ENCODE measurements at places on chromosomes 16 and 17.

GRCh38 chr17:70622368-70623260, 453.3 kb downstream of the KCNJ2 start:
- no peak for DNase-seq

GRCh38 chr16:67883872-67884261, 818 bp upstream of the NRN1L start:
- no peak for DNase-seq

DNA sequence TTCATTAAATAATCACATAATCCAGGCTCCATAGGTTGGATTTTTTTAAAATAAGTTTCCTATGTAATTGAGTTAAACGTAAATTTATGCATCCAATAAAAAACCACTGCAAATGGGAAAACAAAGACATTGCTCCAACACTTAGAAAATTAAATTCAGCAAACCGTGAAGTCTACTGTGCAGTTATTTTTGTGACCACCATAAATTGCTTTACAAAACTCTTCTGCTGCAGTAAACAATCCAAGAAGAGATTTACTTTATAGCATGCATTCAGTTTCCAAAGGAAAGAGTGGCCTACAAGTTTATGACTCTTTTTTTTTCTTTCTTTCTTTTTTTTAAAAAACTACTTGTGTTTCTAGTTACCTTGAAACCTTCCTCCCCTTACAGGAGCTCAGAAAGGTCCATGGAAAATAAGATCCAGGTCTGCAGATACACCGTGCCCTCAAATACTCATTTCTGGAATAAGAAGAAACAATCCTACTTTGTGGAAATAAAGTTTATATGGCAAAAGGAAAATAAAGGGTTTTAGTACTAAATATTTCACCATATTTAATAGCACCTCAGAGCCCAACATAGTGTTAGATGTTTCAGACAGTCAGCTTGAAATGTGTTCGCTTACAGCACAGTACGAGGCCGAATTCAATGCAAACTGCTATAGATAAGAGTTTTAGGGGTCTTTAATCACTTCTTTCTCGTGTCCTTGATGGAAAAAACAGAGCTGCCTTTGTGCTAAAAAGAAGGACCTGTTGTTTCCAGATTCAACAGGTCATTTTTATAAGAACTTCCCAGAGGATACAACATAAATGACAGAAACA, 3.2 kb downstream of the HS3ST3A1 start:
- no peak for DNase-seq

GRCh38 chr17:77894126-77894956, 64.2 kb upstream of the TNRC6C start:
- DNase-seq, result no peak

DNA sequence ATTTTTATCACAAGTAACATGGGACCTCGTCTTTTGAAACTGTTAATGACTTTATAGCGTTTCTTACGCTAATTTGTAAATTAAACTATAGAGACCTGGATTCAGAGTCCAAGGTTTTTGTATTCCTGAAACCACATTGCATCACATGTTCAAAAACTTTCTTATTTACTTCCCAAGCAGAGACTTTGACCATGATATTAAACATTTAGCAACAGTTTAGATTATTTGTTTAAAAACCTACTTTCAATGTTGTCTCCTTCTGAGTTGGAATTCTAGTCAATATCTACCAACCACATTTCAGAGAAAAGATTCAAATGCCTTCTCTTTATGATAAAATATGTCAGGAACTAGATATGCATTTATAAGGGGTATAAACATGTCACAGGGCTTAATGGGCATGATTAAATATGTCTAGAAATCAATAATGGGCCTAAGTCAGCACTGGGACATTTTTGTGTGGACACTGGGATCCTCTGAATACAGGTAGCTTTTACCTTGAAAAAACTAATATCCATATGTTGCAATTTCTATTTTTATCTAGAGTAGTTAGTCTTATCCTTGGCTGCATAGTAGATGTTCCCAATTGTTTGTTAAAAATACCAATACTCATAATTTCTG, 6.3 kb upstream of the APOH start:
- no peak for DNase-seq

GRCh38 chr17:60305141-60305540, 86.8 kb downstream of the USP32 start:
- no peak for DNase-seq

DNA sequence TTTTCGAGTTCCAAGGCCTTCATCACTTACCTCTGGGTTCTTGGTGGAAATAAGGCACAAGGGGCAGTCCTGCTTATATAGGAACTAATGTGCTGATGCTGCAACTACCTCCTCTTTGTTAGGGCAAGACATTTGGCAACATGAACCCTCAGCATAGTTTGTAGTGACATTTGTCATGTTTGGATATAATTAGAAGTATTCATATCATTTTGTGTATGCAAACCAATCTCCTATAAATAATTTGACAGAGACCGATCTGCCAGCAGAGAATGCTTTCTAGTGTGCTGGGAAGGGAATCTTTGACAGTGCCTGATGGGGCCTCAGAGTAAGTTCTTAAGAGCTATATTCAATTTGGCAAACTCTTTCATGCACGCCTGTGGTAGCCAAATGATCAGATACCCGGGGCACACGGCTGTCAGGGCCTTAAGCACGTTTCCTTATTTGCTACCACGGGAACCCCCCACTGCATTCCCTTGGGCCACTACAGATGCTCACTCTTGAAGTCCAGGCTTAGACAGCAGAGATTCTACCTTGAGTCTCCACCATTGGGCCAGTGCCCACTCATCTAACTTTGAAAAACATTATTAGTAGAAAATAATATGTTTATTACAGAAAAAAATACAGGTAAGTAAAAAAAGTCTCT, at the start of gene MYH8:
Gene MYH8 (minus strand): TSS at position 51 of the 643 bp plus-strand sequence. CDS start 1,723 bp downstream, outside the sequence.
- no peak for DNase-seq

DNA sequence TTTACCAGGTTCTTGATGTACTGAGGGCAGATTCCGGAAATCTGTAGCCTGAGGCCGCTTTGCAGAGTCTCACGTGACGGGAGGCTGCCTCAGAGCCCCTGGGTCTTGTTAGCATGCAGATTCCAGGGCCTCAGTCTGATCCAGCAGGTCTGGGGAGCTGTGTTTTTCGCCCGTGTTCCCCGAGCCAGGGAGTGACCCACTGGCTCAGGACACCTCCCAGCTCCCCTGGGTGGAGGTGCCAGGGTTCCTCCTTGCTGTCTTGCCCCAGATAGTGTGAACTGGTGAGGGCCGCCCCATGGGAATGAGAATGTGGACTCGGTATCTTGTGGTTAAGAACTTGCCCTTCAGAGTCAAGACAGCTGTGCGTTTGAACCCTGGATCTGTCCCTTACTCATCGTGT, 98.6 kb downstream of the OR1D5 start:
- DNase-seq, result no peak

GRCh38 chr17:46192439-46193150, 634 bp downstream of the KANSL1 start:
- no peak for DNase-seq

GRCh38 chr17:68422821-68423220, 34.5 kb downstream of the WIPI1 start:
- no peak for DNase-seq

DNA sequence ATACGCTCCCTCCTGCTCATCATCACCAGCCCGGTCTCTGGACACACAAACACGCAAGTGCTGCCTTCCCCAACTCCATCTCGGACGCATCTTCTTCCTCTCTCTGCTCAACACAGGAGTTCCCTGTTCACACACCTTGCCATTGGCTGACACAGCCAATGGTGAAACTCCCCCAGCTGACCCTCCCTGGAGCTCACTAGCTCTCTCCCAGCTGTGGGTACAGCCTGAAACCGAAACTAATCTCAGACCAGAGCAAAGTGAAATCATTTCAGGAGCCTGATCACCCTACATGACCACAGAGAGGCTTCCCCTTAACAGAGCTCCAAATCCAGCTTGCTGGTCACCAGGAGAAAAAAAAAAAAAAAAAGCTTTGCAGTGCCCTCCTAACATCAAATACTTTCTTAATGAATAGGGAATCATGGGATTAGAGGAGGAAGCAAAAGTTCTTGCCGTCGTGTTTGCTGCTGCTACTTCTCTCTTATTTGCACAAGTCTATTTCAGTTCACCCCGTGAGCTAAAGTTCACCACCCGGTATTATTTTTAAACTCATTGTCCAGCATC, 8.3 kb downstream of the CUEDC1 start:
- DNase-seq, result no peak

- DNase-seq, result no peak
Measured at GRCh38 chr16:11667221-11667823, 933 bp upstream of the SNN start.

GRCh38 chr17:41760878-41761277, 25.6 kb downstream of the JUP start:
- DNase-seq, result no peak

DNA sequence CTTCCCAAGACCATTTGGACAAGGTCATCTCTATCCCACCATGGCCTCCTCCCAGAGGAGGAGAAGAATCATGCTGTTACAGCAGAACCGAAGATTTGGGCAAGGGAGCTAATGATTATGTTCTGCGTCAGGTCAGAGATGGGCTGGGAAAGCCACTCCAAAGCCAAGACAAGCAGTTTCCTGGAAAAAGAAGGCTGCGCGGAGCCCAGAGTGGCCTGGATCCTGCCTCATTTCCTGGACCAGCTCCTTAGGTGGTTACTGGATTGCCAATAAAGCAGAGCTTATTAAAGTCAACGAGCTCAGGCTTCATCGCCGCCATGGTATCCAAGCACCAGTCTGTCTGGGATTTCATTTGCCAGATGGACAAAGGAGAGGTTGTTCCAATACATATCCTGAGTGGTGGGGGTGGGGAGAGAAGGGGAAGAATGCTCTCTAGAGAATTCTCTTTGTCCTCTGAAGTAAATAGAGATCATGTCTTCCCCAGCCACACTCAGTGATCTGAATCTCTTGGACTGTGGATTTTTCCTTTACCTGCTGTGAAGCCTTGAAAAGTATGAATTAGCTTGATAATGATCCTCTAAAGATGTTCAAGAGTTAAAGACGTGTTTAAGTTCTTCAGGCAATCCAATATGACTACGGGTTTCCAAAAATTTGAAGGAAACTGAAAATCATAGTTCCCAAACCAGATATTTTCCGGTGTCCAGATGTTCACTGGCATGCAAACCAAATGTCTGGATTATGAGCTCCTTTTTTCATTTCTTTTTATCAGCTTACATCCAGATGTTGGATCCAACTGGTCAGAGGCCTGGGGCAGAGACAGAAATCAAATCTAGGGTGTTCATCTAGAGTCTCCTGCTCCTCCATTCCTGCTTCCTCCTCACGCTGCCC, 17.7 kb downstream of the PRAC1 start:
- DNase-seq, result no peak

GRCh38 chr17:78581304-78581703, 4.1 kb upstream of the DNAH17 start:
- no peak for DNase-seq

- no peak for DNase-seq
Measured at GRCh38 chr16:66204756-66205155, 161.7 kb upstream of the CDH5 start.

DNA sequence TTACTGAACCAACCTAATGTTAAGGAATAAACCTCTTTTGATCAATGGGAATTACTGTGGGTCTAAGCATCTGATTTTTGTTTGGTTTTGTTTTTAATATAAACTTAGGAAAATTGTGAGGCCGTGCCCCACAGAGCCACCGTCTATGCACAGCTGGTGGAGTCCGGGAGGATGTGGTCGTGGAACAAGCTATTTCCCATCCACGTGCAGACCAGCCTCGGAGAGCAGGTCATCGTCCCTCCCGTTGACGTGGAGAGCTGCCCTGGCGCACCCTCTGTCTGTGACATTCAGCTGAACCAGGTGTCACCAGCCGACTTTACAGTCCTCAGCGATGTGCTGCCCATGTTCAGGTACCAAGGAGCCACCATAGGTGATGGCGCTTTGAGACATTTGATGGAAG, 28.4 kb downstream of the PRMT7 start:
- no peak for DNase-seq

DNA sequence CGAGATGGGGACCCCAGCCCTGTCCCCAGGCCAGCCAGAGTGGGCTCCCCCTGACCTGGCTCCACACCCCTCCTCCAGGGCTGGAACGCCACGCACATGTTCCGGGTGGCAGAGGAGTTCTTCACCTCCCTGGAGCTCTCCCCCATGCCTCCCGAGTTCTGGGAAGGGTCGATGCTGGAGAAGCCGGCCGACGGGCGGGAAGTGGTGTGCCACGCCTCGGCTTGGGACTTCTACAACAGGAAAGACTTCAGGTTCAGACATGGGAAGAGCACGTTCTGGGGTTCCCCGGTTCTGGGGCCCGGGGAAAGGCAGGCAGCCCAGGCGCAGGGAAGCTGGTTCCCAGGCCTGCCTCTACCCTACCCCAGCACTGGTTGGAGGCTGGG, 4.6 kb downstream of the ACE start:
- DNase-seq, result no peak

DNA sequence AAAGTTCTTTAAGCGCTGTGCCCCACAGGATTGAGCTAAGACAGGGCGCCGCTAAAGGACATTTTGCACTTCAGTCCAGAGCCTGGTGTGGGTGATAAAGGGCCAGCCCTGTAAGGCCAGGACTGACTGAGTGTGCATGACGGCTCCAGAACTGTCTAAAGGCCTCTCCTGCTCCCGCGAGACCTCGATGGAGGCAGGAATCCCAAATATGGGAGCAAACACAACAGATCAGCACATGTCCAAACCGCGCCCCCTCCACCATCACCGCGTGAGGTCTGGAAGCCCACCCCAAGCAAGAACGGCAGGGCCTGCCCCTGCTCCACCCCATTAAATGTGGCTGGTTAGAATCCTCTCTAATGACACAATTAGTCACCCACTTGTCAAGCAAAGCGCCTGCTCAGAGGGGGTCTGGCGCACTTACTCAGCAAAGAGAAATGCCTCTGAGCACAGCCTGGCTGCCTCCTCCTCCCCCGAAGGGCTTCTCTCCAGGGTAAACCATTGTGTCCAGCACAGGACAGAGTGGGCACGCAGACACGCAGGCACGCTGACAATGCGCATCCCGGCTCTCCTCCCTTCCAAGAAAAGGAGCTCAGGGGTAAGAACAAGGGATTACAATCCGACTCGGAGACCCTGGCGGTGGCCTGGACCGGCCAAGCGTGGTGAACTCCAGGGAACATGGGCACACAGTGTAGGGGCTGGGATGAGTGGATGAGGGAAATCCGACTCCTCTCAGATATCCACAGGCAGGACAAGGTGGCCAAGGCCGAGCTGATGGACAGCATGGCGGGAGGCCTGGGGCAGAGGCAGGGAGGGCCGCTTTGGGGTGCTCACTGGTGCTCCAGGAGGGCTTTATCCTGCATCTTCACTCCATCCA, 1.5 kb downstream of the MXRA7 start:
- peak; percentile 71 for DNase-seq

- DNase-seq, result no peak
Measured at GRCh38 chr16:26710450-26710849, 356.3 kb upstream of the C16orf82 start.

DNA sequence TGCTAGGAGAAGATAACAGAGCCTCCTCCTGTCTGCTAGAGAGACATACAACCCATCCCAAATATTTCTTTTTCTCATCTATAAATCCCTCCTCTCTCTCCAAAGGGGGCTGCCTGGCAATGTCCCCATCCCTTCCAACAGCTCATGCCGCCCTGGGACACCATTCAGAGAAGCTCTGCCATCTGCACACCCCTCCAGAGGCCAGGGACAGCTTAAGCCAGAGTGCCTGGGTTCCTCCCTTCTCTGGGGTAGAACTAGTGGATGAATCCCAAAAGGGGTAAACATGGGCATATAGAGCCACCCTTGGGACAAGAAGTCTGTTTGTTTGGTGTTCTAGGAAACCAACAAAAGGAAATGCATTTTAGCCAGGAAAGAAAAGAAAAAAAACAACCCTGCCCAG, 2.6 kb upstream of the LPO start:
- DNase-seq, result no peak

GRCh38 chr16:68444056-68444657, 4.2 kb downstream of the SMPD3 start:
- DNase-seq, result no peak
